NCI-H446 treated with DMSO at 0.1 percent for 48 hours (cell line): ENCODE measurements at places on chromosomes 12 and 14.

- DNase-seq = no peak
Observed at GRCh38 chr12:25065035-25065434, 116.1 kb upstream of the BCAT1 start.

DNA sequence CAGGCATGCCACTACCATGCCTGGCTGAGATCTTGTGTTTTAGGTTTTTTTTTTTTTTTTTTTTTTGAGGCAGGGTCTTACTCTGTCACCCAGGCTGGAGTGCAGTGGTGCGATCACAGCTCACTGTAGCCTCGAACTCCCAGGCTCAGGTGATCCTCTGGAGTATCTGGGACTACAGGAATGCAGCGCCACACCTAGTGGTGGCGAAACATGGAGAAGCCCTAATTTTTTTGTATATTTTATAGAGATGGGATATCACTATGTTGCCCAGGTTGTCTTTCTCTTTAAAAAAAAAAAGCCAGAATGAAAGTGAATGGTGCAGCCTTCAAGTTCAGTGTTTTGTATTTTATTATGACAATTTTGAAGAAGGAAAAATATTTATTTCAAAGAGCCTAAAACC, 44.1 kb downstream of the FGD4 start:
- DNase-seq = no peak

DNA sequence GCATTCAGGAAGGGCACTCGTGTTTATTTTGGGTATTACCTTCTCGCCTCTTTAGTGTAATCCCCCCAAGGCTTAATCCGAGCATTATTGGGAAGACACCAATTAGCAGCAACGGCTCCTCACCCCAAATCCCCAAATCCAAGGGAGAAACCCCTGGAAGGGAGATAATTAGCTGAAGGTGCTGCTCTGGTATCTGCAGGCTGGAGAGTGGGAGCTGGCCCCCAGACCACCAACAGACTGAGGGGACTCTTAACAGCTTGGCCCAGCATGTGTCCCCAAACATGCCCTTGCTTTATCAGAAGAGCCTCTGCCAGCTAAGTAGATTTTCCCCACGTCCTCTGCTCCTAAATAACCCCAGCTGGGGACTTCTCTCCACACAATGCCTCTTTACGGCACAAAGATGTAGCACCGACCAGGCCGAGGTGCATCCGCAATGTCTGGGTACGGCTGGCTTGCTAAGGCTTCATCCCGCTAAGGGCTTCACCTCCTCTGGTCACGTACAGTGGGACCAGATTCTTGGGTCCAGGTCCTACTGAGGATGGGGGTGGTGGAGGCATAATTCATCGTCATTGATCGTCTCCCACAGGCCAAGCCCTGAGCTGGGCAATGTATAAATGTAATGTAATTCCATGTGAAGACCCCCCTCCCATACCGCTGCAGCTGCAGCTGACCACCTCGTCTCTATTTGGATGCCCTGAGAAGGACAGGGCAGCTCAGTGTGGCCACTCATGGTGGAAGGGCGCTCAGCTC, 123.7 kb upstream of the GSC start:
- DNase-seq = no peak

GRCh38 chr14:75313294-75313693, 34.7 kb downstream of the FOS start:
- DNase-seq = no peak

GRCh38 chr14:21149641-21150367, 6.1 kb downstream of the OR5AU1 start:
- no peak for DNase-seq

GRCh38 chr12:51914034-51914923, 7.0 kb downstream of the ACVRL1 start:
- no peak for DNase-seq

DNA sequence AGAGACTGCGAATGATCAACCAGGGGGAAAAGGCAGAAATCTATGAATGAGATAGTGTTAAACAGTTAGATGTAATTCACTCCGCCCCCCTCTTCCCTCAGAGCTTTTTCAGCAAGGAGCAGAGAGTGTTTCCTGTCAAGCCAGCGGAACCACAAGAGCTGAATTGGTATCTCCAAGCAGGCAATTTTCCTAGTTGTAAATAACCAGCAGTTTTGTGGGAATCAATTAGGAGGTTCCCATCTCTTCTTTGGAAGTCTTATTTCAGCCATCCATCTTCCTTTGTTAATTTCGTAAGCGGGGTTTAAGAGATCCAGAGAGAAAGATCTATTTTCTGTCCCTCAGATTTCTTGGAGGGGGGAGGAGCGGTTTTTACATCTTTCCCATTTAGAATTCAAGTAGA, 178.0 kb downstream of the FOXN3 start:
- no peak for DNase-seq

- no peak for DNase-seq
Observed at GRCh38 chr12:118773956-118774723, 207.2 kb upstream of the SRRM4 start.

DNA sequence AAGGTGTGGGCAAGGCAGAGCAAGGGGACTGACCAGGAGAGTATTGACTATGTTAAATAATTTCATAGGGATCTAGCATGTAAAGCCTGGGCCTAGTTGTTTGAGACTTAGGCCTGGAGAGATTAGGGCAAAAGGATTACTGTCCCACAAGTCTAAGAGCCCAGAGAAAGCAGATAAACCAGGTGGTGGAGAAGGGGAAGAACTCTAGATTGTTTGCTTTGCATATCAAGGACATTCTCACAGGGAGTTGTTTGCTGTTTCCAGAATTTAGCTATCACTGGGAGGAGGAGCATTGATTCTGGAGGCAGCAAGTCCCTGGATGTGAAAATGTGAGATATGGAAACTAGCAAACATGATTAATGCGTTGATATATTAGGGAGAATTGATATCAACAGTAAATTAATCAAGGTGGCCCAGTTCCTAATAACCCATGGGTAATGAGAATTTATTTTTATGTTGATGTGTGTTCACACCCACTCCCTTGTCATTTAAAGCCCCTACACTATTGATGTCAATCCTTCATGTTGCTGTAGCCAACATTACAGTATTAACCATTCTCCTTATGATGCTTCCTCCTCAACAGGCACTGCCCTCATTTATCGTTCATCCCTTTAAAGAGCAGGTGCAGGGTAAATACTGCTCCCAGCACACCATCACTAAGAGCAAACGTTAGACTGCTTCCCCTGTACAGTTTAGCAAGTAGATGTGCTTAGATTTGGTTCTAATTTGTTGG, 1666.7 kb upstream of the FLRT2 start:
- no peak for DNase-seq

DNA sequence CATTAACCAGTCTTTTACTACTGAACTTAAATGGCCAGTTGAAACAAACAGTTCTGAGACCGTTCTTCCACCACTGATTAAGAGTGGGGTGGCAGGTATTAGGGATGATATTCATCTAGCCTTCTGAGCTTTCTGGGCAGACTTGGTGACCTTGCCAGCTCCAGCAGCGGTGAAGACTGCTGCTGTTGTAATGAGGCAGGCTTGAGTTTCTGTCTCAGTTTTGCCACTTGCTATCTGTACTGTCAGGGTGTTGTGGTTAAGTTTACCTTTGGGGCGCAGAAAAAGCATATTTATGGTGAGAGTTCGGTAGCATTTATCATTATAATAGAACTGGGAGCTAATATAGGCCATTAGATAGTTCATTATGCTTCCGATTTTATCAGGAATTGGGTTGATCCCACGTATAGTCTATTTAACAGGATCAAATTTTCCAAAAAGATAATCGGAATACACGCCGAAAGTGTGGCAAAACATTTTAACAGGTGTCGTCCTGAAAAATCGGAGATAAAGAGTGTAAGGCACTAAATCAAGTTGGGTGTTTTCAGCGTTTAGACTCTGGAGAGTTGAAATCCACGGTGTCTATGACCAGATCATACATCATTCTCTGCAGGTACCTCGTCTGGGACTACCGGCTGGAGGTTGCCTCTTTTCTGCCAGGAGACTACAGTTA, 688 bp upstream of the NECAP1 start:
- no peak for DNase-seq

DNA sequence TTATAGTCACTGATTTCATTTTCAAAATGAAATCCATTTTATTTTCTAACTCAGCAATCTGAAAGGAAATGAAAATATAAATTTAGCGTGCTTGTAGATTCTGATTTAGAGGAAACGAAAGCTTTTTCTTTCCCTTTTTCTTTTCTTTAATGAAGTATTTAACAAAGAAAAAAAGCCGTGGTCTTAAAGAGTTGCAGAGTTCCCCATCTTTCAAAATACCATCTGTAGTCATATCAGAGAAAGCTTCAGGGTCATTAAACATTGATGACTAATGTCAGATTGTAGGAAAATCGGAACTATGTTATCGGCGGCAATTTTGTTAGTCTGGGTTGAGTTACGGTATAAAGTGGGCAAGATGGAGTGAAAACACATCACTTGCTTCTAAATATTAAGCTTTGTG, 32.3 kb downstream of the DRAM1 start:
- no peak for DNase-seq

- no peak for DNase-seq
Observed at GRCh38 chr14:97107760-97108159, 310.6 kb downstream of the VRK1 start.

GRCh38 chr12:48334808-48335207, 15.9 kb downstream of the ZNF641 start:
- no peak for DNase-seq

DNA sequence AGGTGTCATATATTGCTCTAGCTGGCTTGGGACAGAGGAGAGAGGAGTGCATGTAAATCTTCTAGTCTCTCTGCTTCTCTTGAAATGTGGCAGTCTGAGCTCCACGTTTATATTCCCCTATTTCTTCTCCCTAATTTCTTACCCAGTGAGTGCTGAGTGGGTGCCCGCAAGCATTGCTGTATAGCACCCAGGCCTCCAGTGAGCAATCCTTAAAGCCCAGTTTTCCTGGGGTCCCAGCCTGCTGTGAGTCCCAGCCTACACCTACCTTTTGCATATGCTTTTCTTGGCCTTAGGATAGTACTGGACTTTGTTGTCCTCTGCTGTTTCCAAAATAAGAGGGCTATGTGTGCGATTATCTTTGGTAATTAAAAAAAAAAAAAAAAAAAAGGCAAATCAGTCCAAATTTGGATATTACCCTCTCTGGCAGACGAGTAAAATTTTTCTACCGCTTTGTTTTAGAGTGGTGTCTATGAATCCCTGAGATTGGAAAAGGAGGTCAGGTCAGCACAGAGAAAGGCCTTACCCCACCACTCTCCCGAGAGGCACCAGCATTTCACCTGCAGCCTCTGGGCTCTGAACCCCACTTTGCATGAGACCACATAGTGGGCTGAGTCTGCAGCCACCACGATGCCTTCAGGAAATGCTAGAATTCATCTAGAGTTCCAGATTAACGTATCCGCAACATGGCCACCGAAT, 1.1 kb downstream of the MGST1 start:
- no peak for DNase-seq

- no peak for DNase-seq
Observed at GRCh38 chr14:88934351-88934806, 109.9 kb downstream of the TTC8 start.

GRCh38 chr14:78863143-78863542, 693.0 kb downstream of the NRXN3 start:
- no peak for DNase-seq
